Transverse colon (tissue), 4 donors: ENCODE measurements at places on chromosomes 5 and 9. TPM values are rescaled to one million over a fixed set of nuclear protein-coding genes. Genes with fewer than 3 reads are reported as not detected.

DNA sequence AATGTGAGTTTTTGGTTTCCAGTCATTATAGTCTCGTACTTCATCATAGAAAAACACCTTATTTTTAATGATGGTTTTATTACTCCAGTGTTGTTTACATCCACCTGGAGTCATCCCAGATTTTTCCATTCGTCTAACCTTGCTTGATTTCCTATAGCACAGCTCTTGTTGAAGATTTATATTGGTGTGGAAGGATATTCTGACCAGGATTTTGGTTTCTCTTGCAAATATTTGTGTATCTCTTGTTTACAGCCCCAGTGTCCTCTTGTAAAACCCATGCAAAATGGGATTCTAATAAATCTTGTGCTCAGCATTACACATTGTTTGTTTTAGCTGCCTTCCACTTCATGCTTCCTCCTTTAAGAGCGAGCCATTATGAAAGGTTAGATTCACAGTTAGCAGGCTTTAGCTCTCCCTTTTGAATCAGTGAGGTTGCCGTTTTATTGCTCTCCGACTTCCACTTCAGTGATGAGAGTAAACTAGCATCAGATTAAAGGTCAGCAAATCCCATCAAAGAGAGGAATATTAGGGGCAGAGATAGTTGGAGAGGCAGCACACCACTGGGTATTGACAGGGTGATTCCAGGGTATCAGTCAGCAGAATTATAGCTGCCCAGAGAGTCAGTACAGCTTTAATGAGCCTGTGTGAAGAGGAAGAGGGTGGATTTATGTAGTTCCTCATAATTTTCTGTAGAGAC, 157.1 kb downstream of the PBX3 start:
- no peak for DNase-seq

Gene PCDHAC1
- total RNA-seq, result 0.37 TPM

GRCh38 chr9:106878934-106879333, 16.0 kb downstream of the ZNF462 start:
- DNase-seq, result peak; percentile 58

Gene PNPLA7
- total RNA-seq, result 21.6 TPM
